ENCODE measurements at places on chromosomes 7 and 10.
A peak's percentile ranks its signal among the peaks of the same experiment; 100 is the strongest.

DNA sequence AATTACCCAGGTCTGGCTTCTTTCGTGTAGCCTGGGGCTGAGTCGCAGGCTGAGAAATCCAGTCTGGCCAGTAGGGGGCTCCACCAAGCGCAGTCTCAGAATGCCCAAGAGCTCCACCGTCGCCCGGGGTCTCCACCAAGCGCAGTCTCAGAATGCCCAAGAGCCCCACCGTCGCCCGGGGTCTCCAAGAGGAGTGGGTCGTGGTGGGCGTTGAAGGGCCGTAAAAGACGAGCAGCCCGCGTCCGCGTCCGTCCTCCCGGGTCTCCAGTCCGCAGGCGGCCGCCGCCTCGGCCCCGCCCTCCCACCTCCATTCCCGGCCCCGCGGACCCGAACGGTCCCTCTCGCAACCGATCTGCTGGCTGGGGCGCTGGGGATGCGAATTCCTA is 892 bp upstream of the ZYX start:
- DNase-seq = peak; percentile 68

DNA sequence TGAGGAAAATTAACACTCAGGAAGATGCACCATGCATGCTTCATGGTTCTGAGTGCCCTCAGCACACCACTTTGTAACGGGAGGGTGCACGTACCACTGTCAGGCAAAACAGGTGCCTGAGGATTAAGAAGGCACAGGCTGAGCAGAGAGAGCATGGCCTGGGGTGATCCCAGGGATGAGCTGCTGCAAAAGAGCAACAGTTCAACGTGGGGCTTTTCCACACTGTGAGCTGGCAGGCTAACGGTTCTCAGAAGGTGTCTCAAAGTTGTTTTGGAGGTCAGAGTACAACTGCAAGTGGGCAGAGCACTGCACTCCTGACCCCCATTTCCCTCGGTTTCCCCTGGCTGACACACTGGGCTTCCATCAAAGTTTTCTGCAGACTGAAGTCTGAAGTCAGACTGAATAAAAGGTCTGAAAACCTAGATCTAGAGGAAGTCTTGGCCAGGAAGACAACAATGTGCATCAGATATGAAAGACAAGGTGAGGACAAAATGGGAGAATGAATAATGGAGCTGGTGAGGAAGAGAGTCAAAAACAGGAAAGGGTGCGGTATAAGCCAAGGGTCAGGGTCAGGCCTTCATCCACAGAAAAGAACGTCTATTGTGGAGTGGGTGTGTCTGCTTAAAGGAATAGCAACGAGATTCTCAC is 20.5 kb downstream of the ZNF438 start:
- DNase-seq = no peak

DNA sequence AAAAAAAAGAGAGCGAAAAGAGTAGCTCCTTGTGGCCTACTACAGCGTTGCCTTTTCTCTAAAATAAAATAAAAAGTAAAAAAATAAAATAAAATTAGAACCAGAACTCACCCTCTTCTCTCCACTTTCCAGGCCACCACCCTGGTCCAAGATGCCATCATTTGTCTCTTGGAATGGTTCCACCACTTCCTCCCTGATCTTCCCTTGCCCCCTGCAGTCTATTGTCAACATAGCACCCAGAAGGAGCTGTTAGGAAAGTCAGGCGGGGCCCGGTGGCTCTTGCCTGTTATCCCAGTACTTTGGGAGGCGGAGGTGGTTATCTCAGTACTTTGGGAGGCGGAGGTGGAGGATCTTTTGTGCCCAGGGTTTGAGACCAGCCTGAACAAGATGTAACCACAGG is 7.6 kb upstream of the GRID2IP start:
- DNase-seq = no peak

DNA sequence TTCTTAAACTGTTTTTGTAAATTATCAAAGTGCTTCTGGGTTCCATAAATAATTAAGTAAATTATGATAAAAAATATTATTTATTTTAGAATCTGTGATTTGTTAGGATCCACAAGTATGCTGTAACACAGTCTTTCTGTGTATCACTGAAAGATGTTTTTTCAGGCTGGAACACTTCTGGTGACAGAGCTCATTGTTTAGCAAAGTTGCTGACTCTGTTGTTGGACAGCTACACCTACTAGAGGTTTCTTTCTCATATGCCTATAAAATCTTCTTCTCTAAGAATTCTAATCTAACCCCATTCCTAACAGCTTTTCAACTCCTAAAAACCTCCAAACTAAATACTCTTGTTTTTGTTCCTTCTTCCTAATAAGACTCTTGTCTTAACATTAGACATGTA is 176.8 kb downstream of the THSD7A start:
- no peak for DNase-seq

GRCh38 chr7:41867639-41868280 is 164.9 kb upstream of the INHBA start:
- DNase-seq = no peak

- DNase-seq = peak; percentile 27
These were observed 114.0 kb downstream of the BBS9 start for GRCh38 chr7:33243319-33243881.

DNA sequence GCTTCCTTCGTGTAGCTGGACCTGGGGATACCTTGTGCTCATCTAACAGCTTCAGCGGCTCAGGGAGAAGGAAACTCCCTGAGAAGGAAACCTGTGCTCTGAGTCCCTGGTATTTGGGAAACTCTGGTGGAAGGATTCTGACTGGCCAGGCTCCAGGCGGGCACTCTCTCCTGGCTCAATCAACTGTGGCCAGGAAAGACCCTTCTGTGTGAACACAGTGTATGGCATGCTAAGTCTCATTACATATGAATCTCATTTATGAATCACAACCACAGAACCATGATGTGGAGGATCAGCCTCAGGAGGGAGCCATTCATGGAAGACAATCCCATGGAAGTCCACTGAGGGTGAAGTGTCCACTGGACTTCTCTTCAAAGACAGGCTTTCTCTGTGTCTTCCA is 20.9 kb downstream of the NPS start:
- no peak for DNase-seq

- no peak for DNase-seq
These were observed 695.5 kb downstream of the INHBA start for GRCh38 chr7:41007351-41007751.

DNA sequence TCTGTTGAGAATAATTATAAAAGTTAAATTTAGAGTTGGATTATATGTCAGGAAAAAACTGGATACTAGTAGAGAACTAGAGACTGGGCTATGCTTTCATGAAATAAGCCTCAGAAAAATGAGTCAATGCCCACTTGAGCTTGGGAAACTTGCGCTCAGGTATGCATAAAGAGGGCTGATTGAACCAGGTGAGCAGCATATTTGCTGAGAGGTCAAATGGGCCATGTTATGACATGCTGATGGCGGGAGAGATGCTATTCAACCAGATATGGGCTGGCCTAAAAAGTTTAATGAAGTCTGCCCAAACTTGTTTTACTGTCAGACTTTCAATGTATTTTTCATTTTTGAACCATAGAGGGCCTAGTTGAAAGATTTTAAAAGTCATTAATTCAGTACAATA is 837.6 kb upstream of the GHITM start:
- no peak for DNase-seq

DNA sequence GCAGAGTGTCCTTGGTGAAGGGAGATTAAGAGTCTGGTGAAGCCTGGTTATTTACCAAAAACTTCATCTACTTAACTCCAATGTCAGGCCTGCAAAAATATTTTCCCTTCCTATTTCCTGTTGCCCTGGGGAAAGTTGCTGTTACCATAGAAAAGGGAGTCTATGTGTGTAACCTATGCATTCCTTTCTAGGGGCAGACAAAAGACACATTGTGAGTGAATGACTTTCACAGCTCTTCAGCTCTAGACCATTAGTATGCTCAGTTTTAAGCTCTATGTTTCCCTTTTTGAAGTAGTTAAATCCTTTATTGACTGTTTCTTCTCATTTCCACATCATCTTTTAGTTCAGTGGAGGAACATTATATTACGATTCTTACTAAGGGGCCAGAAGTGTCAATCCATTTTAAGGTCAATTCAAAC is 45.6 kb upstream of the SGCE start:
- no peak for DNase-seq

- no peak for DNase-seq
These were observed 25.3 kb upstream of the GJD4 start for GRCh38 chr10:35579726-35580422.

DNA sequence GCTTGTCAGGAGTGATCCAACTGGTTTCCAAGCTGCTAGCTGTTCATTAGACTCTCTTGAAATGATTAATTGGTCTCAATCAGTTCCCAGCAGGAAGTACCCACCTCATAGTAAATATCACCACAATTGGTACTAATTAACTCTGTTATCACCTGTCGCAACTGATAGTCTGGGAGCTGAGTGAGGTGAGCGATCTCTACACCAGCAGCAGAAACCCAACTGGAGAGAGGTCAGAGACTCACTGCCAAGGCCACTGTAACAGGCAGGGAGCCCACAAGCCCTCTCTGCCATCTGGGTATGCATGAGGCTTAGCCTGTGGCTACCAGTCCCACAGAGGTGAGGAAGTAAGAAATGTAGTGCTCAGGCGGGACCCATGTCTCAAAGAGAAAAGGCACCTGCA is 245.5 kb downstream of the DYNC1I1 start:
- no peak for DNase-seq

- no peak for DNase-seq
These were observed 93.2 kb downstream of the SVIL start for GRCh38 chr10:29541422-29542210.

GRCh38 chr10:79384773-79385391 is 37.6 kb downstream of the PPIF start:
- DNase-seq = no peak

Data from AG04450 (cell line).